ENCODE measurements at places on chromosomes 5 and 9.

DNA sequence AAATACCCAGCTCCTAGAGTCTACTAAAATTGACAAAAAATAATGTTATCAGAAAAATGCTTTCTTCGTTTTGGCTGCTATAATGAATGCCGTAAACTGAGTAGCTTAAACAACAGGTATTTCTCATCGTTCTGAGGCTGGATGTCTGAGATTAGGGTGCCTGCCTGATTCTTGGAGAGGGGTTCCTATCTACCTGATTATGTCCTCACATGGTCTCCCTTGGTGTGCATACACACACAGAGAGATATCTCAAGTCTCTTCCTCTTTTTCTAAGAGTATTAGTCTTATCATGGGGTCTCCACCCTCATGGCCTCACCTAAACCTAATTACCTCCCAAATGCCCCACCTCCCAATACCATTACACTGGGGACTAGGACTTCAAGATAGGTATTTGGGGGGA is 40.6 kb upstream of the CSNK1G3 start:
- DNase-seq = no peak

GRCh38 chr9:132293145-132293721 is 61.6 kb downstream of the SETX start:
- peak; percentile 30 for DNase-seq

GRCh38 chr5:11851416-11851815 is 52.8 kb downstream of the CTNND2 start:
- DNase-seq = no peak

DNA sequence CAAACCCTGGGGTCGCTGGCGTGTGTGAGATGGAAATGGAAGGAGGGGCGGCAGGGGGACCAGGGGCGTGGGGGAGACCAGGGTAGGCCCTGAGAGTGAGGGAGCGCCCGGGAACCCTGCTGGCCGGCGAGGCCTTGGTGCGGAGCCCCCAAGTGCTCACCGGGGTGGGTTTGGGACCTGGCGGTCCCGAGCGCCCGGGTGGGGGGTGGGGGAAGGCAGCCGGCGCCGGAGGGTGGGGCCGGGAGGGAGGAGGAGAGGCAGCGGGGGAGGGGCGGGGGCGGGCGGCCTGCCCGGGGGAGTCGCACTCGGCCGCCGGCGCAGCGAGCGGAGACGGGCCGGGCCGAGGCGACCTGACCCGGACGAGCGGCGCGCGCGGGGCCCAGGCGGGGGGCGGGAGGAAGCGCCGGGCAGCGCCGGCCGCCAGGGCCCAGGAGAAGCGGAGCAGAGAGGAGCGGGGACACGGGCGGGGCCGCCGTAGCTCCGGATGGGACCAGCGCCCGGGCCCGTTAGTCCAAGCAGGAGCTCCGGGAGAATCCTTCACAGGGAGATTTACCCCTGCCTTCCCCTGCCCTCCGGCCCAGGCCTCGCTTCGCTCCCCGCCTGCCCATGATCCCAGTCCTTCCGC is at the start of gene NPR2:
Gene NPR2, plus strand, starts transcription at position 295 of the 625 bp plus-strand sequence. CDS start 818 bp downstream, outside the sequence.
- DNase-seq = no peak

- no peak for DNase-seq
These were observed 258.7 kb downstream of the IRX1 start for GRCh38 chr5:3854188-3854821.

DNA sequence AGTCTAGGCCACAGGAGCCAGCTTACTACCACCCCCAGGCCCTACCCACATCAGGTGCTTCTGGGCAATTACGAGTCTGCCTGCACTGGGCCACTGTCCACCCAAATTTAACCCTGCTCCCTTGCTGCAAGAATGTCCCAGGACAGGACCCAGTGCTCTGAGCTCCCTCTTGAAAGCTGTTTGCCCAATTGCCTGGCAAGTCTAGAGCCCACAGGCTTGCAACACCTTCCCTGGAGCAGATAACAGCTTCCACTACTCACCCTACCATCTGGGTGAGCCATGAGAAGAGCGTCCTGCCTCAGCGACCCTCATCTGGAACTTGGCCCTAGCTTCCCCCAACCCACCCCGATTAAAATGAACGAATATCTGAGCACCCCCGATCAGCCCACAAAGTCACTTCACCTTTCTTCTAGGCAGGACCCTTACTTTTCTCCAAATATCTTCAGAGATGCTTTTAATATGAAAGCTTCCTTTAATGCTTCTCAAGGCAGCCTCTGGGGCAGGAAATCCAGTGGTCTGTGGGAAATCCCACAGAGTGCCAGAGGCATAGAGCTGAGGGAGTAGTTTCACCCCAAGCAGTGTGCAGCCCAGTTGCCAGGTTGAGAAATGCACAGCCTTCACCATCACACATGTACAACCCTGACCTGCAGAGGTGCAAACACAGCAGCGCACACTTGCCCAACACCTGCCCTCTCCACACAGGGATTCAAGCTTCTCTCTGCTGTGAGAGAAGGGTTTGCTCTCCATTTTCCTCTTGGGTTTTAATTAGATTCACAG is 10.6 kb downstream of the ACSL6 start:
- DNase-seq = peak; percentile 63

- no peak for DNase-seq
These were observed 2.7 kb upstream of the TRAF1 start for GRCh38 chr9:120929229-120929791.

- DNase-seq = no peak
These were observed 32.5 kb downstream of the OR1J1 start for GRCh38 chr9:122445155-122445749.

DNA sequence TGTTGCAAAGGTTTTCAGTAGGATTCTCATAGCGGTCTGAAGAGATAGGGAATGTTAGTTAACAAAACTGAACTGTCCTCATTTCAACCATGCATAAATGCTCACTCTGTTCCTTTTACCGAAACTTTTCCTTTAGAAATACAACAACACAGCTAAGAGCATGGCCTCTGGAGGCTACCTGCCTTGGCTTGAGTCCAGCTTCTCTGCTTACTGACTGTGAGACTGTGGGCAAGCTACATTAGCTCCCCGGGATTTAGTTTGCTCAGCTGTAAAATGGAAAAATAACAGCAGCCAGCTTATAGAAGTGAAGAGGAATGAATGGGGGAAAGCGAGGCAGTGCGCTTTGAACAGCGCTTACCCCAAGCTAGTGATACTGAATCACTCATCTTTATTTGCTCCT is 507.9 kb upstream of the DAP start:
- DNase-seq = no peak

DNA sequence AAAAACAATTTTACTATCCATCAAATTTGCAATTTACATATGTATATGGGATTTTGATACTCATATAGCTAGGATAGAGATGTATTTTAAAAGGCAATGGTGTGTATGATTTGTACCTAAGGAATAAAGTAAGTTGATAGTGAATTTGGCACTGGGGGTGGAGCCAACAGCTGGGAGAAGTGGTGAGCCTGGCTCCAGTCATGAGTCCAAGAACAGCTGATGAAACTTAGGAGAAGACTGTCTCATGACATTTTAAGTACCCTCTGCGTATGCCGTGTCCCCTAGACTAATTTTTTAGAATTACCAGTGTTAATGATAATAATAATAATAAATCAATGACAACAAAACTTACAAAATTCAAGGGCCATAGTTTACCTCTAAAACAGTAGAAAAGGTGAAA is 181.4 kb downstream of the ADCY2 start:
- no peak for DNase-seq

GRCh38 chr5:176528301-176528700 is 8.9 kb downstream of the RNF44 start:
- DNase-seq = no peak

DNA sequence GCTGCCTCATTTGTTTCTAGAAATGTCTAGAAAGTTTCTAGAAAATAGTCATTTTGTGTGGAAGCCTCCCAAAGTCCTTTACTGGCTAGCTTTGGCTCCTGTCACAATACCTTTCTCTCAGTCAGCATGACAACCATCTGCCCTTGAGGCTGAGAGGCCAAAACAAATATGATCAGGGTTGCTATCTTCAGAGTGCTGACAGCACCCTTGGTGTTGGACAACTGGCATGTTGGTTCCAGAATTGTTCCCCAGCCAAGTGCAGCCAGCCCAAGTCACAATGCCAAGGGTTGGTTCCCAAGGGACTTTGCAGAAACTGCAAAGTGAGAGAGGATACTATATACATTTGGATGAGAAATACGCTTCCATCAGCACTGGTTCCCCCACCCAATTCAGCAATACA is 140.9 kb upstream of the GAS1 start:
- no peak for DNase-seq

DNA sequence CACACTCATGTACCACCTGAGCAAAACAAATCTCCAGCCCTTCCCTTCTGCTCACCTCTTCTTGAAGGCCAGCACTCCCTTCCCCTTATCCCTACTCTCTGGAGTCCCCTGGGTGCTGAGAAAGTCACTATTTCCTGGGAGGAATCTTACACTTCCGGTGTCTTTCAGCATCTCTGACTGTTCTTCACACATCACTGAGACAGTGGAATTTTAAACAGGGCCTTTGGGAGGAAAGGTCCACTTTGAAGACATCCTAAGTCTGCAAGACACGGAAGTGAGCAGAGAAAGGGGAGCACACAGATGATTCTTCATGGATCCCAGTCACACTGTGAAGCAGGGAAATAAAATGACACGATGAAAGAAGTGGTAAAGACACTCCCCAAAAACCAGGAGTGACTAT is 25.6 kb downstream of the FRMD3 start:
- no peak for DNase-seq

DNA sequence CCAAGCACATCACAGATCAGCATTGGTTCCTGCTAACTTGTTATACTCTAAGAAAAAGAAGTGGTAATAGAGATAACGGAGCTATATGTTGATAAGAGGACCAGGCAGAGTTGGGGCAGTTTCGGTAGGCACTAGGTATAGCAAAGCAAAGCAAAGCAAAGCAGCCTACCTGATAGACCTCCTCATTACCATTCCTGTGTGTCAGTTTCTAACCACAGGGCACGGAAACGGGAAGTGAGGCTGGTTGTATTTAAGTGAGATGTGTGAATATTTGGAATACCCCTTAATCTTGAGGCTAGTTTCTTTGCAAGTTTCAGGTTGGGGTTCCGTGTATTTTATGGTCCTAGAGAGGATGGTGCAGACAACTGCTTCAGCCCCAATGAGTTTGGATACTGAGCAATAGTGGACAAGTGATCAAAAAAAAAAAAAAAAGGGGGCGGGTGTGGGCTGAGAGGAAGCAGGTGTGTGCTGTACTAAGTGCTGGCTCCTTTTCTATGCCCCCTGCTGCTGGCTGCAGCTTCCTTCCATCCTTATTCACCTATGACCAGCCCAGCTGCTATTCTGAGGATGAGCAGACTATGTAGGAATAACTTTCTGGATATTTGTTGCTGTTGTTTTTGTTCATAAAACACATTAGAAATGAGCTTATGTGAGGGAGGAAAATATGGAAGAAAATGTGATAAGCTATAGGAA is 183.3 kb downstream of the SH3GL2 start:
- DNase-seq = no peak

DNA sequence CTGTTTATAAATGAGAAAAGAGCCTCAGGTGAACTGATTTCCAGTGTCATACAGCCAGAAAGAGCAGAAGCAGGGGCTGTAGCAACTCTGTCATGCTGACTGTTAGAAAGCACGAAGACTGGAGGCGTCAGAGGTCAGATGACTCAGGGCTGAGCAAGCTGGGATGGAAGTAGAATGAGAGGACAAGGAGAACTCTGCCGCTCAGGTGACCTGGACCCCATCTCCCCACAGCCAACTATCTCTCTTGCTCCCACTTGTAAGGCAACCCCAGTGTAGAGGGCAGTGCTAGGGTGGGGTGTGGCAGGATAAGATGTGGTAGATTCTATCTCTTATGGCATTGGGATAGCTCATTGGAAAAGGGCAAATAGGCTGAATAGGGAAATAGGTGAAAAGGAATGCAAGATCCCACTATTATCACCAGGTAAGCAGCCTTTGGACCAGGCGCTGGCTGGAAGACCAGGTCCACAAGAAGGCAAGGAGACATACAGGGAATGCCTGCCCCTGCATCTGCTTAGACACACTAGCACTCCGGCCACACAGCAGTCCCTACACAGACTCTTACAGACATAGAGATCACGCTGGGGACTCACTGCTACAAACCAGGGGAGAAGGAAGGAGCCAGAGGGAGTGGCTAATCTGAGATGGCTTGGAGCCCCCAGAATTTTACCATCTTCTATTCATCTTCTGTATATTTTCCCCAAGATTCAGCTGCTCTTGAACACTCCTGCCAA is 21.2 kb upstream of the LOX start:
- DNase-seq = no peak

GRCh38 chr5:136258463-136258862 is 65.5 kb upstream of the SMIM32 start:
- DNase-seq = no peak

GRCh38 chr9:776086-776485 is 65.4 kb upstream of the DMRT1 start:
- DNase-seq = no peak

- no peak for DNase-seq
These were observed 298.9 kb downstream of the TMEM38B start for GRCh38 chr9:105993116-105993854.

GRCh38 chr5:37198842-37199241 is 50.3 kb downstream of the CPLANE1 start:
- DNase-seq = no peak

DNA sequence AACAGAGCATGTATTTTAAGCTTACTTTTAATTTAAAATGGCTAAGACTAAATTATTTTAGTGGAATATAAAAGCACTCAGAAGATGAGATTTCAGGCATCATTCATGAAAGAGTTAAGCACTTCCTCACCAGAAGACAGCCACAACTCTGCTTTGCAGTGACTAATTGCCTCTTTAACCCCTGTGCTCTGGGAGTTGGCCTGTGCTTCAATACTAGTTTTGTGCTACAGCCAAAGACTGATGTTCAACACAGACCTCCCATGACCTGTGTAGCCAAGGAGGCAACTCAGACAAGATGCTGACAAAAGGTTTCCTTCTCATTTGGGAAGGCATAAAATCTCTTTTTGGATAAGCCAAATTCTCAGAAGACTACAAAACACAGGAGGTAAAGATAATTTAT is 353.5 kb downstream of the FBXL17 start:
- no peak for DNase-seq

DNA sequence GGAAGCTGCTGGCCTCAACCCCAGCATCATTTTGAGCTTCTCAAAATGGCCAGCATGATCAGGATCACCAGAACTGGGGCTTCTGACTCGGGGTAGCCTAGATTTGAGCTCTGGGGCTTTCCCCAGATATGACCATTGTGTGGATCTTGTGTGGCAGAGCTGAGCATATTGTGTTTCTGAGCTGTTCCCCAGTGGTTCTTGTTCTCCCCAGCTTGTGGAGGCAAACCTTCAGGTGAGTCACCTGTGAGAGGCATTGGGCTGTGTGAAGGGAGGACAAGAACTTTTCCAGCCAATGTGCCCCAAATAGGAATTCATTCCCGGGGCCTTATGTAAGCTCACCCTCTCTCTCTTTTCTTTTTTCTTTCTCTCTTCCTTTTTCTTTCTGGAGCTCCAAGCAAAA is 80.7 kb upstream of the PITX1 start:
- DNase-seq = no peak

GRCh38 chr5:105872569-105873270 is 1798.0 kb downstream of the EFNA5 start:
- DNase-seq = no peak

All from CD4-positive, alpha-beta T cell treated with Interleukin-21 for 1 hour (primary cell).